ENCODE measurements at places on chromosomes 2 and 18.

DNA sequence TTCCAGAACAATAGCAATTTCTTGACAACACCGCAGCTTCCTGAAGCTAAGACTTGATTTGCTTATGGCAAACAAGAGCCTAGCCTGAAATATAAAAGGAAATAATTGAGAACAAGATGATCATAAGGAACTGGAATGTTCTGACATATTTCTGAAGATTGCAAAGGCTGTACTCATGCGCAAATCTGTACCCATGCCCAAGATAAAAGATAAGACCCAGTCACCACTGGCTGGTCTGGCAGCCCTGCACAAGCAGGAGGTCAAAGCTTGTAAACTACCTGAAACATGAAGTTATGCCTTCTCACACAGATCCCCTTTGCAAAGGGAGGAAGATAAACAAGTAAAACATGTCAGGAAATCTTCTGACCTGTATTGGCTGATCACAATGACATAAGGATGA lies 160.8 kb upstream of the GYPC start:
- no peak for DNase-seq

GRCh38 chr2:64021578-64021977 lies 2.4 kb upstream of the VPS54 start:
- DNase-seq, result no peak

DNA sequence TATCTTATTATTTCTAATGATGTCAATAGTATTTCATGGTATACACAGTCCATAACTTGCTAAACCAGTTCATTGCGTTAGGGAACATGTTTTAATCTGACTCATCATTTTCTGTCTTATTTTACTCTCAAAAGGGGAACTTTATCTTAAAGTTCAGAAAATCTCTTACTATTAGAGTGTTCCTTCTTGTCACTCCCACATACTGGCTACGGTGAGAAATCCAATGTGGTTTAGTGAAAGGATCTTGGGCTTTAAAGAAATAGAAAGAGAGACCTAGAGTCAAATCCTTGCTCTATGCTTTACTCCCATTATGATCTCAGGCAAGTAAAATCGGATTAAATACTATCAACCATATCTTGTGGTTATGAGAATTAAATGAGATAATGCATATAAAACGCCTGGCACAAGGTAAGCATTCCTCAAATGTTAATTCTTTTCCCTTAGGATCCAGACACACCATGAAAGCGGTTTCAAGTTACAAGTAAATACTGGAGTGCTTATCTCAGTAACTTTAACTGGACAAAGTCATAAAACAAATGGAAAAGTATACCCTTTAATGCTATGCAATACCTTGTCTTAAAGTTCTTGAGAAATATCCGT lies 576.0 kb downstream of the ARHGAP15 start:
- DNase-seq, result no peak

DNA sequence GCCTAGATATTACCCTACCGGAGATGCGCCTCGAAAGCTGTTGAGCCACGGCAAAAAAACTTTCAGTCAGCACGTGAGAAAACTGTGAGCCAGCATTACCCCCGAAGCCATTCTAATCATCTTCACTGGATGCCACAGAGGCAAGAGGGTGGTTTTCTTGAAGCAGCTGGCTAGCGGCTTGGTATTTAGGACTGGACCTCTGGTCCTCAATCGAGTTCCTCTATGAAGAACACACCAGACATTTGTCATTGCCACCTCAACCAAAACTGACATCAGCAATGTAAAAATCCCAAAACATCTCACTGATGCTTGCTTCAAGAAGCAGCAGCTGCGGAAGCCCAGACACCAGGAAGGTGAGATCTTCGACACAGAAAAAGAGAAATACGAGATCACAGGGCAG lies 52.8 kb upstream of the SLC66A3 start:
- no peak for DNase-seq

DNA sequence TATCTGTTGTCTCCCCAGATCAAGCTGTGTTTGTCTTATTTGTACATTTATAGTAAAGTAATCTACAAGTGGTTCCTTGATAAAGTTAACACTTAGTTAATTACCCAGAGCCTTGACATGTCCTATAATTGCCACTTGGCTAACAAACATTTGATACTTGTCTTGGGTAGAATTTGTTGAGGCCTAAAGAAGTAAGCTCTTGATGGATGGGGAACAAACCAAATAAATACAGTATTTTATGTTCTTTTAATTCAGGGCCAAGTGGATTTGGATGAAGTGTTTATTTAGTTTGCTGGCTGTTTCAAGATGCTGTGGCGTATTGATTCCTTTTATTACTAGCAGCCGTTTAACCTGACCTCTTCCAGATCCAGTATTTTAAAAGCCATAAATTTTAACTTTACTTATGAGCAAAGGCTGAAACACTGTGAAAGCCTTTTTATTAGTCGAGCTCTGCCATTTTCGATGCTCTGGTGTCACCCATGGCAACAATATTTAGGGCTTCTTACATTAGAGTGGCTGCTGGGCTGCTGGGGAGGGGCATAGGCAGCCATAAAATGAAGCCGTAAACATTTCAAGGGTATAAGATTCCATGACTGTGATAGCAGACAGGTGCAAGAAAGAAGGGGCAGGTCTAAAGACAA lies 401.6 kb upstream of the NRP2 start:
- DNase-seq, result no peak

GRCh38 chr2:216713691-216714336 lies 18.5 kb upstream of the IGFBP5 start:
- DNase-seq, result no peak

DNA sequence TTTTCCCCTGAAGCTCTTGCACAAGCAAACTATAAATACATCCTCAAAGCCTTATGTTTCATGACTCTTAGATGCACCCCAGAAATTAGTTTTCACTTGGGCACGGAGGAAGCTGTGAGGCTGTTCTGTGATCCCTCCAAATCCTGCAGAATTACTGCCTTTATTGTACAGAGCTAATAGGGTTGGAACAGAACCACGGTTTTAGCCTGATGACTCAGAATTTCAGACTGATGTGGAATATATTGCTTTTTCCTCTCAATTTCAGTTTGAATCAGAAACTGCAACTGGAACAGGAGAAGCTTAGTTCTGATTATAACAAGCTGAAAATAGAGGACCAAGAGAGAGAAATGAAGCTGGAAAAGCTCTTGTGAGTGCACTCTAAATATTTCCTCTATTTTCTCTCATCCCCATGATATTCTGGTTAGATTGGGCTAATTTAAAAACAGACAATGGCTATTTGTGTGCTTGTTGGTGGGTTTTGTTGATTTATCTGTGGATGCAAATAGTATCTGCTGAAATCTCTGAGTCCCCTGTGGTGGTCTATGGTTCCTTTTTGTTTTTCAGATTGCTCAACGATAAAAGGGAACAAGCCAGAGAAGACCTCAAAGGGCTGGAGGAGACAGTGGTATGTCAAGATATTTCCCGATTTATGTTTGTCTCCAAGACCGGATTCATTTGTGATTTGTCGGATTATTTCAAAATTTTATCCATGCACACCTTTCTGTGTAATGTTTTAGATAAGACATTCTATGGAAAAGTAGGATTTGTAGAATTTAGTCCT lies 38.2 kb upstream of the LYPD6B start:
- DNase-seq, result no peak

All from stimulated activated CD4-positive, alpha-beta T cell treated with anti-CD3 and anti-CD28 coated beads, Interleukin-2, amount 100 ng/mL, for 24 hours (primary cell).